ENCODE measurements at places on chromosomes 12 and 14. TPM values are rescaled to one million over a fixed set of nuclear protein-coding genes. Genes with fewer than 3 reads are reported as not detected.

The IAPP gene
- total RNA-seq: not detected

The IFNG-AS1 gene
- total RNA-seq: not detected

DNA sequence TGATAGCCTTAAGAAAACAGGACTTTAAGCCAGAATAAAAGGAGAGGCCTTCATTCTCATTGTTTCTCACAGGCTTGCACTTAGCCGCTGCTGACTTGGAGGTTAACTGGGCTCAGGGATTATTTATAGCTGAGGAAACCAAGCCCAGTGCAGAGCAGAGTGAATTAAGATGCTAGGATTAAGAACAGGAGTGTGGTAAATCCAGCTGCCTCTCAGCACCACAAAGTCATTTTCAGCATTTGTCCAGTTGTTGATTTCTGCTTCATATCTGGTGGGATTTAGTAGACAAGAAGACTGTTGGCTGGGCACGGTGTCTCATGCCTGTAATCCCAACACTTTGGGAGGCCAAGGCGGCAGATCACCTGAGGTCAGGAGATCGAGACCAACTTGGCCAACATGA is 14.3 kb upstream of the KRT73 start:
- DNase-seq: no peak

The CMTM5 gene
- not detected for total RNA-seq

GRCh38 chr12:72872996-72873395 is 600.8 kb downstream of the TRHDE start:
- no peak for DNase-seq

GRCh38 chr12:92769124-92769901 is 66.5 kb downstream of the PLEKHG7 start:
- DNase-seq: no peak

DNA sequence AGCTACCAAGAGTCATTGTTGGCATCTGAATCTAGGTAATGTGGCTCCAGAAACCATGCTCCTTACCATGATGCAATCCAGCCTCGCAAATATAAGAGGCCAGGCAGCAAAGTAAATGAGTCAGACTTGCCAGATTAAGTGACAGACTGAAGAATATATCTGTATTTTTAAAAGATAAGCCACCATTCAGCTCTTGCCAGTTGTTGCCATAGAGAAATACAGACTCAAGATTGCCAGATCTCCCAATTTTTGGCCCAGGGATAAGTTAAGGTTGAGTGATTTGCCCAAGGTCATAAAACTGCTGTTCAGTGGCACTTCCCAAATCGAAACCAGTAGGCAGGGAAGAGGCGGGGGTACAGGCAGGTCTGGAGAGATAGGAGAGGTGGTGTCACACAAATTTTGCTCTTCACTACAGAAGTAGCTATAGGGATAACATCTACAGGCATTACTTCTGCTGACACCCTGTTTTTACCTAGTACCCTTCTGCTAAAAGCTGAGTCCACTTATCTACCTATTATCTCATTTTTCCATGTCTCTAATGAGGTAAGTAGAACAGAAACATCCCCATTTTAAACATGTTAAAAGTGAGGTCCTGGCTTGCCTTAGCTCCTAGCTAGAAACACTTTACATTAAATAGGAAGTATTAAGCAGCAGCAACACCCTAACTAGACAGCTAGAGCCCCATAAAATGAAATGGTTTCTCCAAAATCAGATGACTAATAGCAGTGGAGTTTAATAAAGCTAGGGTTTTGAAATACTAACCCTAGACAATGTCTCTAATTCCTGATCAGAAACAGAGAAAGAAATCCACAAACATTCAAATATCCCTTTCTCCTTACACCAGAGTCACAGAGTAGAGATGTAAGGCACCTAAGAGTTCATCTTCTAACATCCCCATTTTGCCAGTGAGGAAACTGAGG is 19.5 kb downstream of the DCAF5 start:
- no peak for DNase-seq

The SLCO1B3 gene
- not detected for total RNA-seq

GRCh38 chr14:105412771-105413543 is 6.7 kb upstream of the MTA1 start:
- no peak for DNase-seq

The PTPRB gene
- total RNA-seq: 4.7 TPM

The OR10AD1 gene
- not detected for total RNA-seq

DNA sequence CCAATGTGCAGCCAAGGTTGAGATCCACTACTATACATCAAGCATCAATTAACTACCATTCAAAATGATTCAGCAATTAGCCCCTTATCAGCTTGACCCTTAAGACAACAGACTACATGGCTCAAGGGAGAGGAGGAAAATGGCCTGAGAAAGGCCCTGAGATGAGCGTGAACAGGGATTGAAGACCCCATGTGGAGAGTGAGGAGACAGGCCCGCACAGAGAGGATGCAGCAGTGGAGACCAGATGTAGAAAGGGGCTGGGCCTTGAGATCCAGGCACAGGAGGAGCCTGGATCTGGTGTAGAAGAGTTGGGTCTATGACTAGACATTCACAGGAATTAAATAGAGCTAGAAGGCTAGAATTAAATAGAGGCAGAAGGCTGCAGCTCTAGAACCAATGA is 229.1 kb downstream of the MON2 start:
- DNase-seq: no peak

- DNase-seq: no peak
These were observed 6.5 kb downstream of the SH2B3 start for GRCh38 chr12:111412007-111412829.
